Left hindlimb (tissue), 1 donor: ENCODE measurements at places on chromosomes 12 and 14.

DNA sequence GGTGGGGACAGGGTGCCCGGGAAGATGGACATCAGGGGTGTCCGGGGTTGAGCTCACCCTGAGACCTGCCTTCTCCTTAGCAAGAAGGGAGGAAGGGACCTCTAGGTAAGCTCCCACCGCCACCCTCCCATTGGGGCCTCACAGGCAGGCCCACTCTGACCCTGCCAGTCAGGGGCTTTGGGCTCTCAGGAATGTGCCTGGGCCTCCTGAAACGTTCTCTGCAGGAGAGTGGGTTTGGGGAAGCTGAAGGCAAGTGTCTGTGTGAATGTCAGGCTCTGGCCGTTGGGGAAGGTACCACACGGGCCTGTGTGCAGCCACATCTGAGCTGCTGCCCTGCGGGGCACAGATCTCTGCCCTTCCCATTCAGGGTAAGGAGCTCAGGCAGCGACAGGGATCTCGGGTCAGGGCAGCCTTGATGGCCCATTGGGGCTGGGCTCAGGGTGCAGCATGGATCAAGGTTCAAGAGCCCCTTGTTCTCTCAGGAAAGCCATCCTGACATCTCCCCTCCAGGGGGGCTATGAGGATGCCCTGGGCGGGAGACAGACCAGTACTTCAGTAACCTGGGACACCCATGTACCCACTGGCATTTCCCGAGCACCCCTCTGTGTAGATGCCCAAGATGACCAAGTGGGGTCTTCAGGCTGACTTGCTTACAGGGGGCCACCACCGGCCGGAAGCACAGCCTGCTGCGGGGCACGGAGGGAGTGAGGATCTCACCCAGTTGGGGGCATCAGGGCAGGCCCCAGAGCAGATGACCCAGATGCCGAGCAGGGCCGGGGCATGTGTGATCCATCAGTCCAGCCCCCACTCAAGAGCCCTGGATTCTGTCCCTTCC is 29.7 kb downstream of the FAM222A start:
- peak; percentile 20 for DNase-seq

DNA sequence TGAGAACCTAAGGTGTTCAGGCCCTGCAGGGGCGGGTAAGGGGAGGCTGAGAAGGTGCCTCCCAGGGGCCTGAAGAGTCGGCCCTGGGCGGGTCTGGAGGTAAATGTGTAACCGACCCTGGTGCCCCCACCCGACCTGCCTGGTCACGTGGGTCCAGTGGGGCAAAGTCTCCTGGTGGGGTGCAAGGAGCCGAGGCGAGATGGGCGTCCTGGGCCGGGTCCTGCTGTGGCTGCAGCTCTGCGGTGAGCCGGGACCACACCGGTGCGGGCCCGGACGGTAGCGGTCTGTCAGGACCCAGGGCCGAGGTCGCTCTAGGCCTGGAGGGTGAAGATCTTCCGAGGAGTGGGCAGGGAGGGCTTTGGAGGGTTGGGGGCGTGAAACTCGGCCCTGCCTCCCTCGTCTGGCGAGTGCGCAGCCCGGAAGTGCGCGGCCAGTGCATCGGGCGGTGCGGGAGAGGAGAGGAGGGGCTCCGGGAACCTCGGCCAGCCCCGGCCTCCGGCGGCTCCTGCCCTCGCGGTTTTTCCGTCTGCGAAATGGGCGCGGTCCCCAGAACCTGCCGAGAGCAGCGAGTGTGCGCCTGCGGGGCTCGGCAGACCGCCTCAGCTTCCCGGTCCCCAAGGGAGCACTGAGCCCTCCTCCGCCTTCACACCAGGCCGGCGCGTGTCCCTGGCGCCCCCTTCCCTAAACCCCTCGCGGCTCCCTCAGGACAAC is at the start of gene AMN:
Gene AMN (plus strand): TSS at position 174 of the 711 bp plus-strand sequence. CDS start 26 bp downstream, at position 200.
- DNase-seq = no peak

DNA sequence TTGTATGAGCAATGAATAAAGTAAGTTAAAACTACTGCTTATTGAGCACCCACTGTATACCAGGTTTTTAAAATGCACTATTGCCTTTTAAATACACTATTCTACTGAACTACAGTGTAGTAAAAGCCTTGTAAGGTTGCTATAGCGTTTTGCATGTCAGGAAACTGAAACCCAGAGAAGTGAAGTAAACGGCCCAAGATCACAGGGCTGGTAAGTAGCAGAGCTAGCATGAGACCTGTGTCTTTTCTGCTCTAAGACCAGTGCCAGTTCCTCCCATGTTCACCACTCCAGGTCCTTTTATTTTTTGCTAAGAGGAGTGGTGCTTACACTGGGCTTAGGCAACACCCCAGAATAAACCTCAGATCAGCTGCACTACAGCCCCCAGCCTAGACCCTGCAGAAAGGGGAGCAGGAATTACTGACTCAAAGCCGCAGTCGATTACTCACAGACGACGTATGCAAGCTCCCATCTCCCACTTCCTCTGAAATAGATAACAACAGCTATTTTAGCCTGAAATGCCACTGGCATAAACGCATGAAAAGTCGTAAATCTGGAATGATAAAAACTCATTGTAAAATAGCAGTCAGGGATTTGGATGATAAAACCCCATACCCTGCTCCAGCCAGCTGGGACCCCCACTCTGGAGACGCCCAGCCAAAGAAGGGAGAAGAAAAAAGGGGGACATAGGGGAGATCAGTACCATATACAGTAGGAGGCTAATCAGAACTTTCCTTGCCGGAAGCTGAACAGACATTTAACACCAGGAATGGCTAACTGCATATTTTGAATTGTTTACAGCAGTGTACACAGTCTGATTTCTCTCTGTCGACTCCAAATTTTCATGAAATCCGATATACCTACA is 108.3 kb downstream of the NUAK1 start:
- DNase-seq = no peak

DNA sequence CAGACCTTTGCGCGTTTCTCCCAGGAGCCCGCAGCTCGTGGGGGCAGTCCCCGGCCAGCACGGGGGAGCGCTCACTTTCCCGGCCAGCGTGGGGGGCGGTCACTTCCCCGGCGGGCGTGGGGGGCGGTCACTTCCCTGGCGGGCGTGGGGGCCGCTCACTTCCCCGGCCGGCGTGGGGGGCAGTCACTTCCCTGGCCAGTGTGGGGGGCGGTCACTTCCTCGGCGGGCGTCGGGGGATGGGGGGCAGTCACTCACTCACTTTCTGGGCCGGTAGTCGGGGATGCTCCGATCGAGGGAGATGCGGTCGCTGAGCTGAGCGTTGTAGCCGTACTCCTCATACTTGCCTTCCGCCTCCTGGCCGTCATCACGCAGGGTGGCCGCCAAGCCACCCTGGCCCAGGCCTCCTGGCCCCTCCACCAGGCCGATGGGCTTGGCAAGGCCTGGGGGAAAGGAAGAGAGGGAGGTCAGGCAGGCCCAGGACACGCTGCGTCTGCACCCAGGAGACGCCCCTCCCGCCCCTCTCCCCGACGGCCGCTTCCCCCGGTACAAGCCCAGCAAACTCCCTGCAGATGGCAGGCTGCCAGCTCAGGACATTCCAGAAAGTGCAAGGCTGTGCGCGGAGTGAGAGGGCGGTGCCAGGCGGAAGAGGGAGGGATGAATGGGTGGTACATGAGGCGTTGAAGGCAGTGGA is 43.3 kb downstream of the GALNT9 start:
- peak; percentile 84 for DNase-seq
